ENCODE measurements at places on chromosomes 7 and 10.

GRCh38 chr10:71053169-71053895, 159.0 kb upstream of the UNC5B start:
- no peak for DNase-seq

DNA sequence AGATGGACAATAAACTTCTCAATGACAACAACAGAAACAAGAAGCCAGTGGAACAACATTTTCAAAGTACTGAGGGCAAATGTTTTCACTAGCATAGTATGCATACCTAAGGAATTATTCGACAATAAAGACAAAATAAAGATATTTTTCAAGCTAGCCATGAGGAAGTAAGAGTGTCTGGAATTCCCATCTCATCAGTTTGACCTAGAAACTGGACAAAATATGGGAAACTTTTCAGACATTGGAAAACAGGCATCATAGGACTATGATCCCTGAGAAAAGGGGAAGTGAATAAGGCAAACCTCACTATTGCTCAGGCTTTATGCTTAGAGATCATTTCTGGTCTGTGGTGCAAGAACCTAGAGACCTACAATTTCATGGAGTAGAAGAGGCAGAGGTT, 86.3 kb downstream of the OAT start:
- DNase-seq: no peak

DNA sequence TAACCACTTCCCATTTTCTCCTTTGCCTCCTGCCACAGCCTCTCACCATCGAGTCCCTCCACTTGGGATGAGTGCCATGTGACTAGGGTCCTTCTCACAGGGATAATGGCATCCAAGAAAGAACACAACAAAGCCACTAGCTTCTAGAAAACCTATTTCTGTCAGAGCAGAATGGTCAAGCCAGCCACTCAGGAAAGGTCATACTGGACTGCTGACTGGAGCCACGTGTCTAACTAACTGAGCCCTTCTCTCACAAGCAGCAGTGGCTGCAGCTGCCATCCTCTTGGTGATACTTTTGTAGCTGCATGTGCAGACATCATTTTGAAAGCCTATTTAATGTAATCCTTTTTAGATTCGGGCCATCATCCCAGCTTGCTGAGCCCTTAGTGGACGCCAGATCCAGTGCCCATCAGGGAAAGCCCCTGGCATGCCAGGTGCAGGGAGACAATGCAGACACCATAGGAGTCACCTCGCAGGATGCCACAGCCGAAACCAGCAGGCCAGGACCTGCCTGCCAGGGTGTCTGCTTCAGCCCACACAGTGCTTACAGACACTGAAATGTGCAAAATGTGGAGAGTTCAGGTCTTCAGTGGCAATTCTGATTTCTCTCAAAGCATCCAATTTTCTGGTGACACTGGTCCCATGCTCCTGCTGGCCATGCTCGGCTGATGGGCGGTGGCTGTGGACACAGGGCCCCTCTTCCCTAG, 98.3 kb upstream of the DDC start:
- no peak for DNase-seq

DNA sequence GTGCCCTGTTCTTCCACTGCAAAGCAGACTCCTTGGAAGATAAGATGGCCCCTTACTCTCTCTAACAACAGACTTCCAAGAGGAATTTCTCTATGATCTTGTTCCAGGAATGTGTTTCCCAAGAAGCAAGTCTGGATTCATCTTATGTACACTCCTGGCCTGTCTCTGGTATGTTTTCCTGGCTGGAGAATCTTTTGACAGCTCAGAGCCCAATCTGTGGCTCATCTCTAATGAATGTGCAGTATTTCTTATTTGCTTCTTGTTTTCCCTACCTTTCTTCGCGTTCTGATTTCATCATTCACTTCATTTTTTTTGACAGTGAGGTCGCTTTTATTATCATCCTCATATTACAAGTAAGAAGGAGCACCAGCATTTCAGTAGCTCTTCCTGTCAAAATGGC, 53.0 kb upstream of the PITRM1 start:
- no peak for DNase-seq

GRCh38 chr10:59175538-59176240, 754 bp upstream of the PHYHIPL start:
- DNase-seq: no peak
